ENCODE measurements at places on chromosomes 12 and 14.

DNA sequence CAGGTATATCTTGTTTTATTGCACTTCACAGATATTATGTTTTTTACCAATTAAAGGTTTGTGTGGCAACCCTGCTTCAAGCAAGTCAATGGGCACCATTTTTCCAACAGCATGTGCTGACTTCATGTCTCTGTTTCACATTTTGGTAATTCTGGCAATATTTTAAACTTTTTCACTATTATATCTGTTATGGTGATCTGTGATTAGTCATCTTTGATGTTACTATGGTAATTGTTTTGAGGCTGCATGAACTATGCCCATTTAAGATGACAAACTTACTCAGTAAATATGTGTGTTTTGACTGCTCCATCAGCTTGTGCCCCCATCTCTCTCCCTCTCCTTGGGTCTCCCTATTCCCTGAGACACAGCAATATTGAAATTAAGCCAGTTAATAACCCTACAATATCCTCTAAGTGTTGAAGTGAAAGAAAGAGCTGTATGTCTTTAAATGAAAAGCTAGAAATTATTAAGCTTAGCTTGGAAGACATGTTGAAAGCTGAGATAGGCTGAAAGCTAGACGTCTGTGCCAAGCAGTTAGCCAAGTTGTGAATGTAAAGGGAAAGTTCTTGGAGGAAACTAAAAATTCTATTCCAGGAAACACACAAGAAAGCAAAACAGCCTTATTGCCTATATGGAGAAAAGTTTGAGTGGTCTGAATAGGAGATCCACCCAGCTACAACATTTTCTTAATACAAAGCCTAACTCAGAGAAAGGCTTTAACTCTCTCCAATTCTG, 365.1 kb downstream of the ATP23 start:
- no peak for DNase-seq

DNA sequence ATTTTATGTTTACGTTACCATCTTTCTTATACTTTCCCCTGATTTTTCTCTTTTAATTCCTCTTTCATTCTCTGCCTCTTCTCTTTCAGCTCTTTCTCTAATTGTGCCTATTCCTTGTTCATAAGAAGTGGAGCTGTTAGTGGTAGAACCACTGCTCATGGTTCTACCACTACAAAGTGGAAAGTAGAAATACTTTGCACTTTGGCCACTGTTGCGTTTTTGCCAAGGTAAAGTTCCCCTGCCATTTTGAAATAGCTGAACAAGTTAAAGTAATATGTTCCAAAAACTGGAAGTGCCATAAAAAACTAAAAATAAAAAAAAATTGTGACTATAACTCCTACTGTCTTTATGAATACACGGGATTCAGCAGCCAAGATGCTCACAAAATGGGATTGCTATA, 130.6 kb downstream of the MON2 start:
- no peak for DNase-seq

- no peak for DNase-seq
These were observed 198.3 kb upstream of the AMIGO2 start for GRCh38 chr12:47277972-47278448.

DNA sequence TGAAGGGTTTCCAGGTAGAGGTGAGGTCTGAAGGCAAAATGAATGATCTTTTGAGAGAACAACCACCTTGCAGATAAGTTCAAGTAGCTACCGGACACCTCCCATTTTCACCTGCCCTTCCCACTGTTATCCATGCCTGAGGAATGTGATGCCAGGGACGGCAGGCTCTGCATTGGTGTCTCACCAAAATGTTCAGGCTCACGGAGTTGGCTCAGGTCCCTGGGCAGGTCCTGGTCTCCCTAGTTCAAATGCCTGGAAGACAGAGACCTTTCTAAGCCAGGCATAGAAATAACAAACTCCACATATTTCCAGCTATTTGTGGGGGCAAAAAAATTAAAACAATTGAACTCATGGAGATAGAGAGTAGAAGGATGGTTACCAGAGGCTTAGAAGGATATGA, 36.0 kb downstream of the TMEM63C start:
- no peak for DNase-seq

- no peak for DNase-seq
These were observed 32.5 kb downstream of the PPFIA2 start for GRCh38 chr12:81726634-81727033.
